ENCODE measurements at places on chromosomes 6 and 20. TPM values are rescaled to one million over a fixed set of nuclear protein-coding genes. Genes with fewer than 3 reads are reported as not detected.

The MICA gene
- total RNA-seq: 6.5 TPM

The MOCS1 gene
- total RNA-seq: 0.69 TPM

The WFDC5 gene
- not detected for total RNA-seq

The TRPC4AP gene
- 46.4 TPM for total RNA-seq

The MYB gene
- total RNA-seq: 44.2 TPM

The BMP2 gene
- total RNA-seq: 0.12 TPM

The SLC39A7 gene
- total RNA-seq: 63.9 TPM

The BCKDHB gene
- total RNA-seq: 15.6 TPM

The PNRC1 gene
- total RNA-seq: 48.3 TPM

The R3HDML gene
- total RNA-seq: not detected

The SLC24A3 gene
- total RNA-seq: not detected

The PI3 gene
- total RNA-seq: not detected

The ADGRF1 gene
- not detected for total RNA-seq

The LGSN gene
- not detected for total RNA-seq

The CFB gene
- total RNA-seq: not detected

The FGD2 gene
- total RNA-seq: 0.57 TPM

The RAE1 gene
- total RNA-seq: 63.4 TPM

The GTSF1L gene
- total RNA-seq: not detected

The ECT2L gene
- total RNA-seq: not detected

The ADGB gene
- not detected for total RNA-seq

The DUSP15 gene
- not detected for total RNA-seq

The ADGRG6 gene
- total RNA-seq: not detected

The AIF1 gene
- 69.6 TPM for total RNA-seq

The SNX5 gene
- total RNA-seq: 230 TPM

The IP6K3 gene
- total RNA-seq: not detected

The LRFN2 gene
- 0.45 TPM for total RNA-seq

The UBE2J1 gene
- 31.6 TPM for total RNA-seq

The PTCRA gene
- total RNA-seq: not detected

The B3GALT4 gene
- 4.1 TPM for total RNA-seq

The ADGRF5 gene
- not detected for total RNA-seq

The TLDC2 gene
- not detected for total RNA-seq

The PDSS2 gene
- total RNA-seq: 14.2 TPM

The GCNT2 gene
- total RNA-seq: 2.5 TPM

The OTOR gene
- not detected for total RNA-seq

The LRRC1 gene
- total RNA-seq: 2.3 TPM

The GABRR1 gene
- total RNA-seq: not detected

Measured in activated CD4-positive, alpha-beta T cell treated with anti-CD3 and anti-CD28 coated beads, Interleukin-2, amount 10 ng/mL, durations not matched to agents 24 days and 14 days (primary cell).